ENCODE measurements at places on chromosomes 3 and 15. TPM values are rescaled to one million over a fixed set of nuclear protein-coding genes. Genes with fewer than 3 reads are reported as not detected.

ALG1L2 gene
- 0.66 TPM for total RNA-seq

PXK gene
- total RNA-seq = 64.7 TPM

GOLGA8G gene
- total RNA-seq = not detected

MCTP2 gene
- total RNA-seq = 67.2 TPM

MOBP gene
- total RNA-seq = not detected

GHSR gene
- total RNA-seq = not detected

SYNPR gene
- total RNA-seq = not detected

CCR8 gene
- 3.7 TPM for total RNA-seq

MORC1 gene
- total RNA-seq = not detected

CFAP91 gene
- 0.30 TPM for total RNA-seq

DNA sequence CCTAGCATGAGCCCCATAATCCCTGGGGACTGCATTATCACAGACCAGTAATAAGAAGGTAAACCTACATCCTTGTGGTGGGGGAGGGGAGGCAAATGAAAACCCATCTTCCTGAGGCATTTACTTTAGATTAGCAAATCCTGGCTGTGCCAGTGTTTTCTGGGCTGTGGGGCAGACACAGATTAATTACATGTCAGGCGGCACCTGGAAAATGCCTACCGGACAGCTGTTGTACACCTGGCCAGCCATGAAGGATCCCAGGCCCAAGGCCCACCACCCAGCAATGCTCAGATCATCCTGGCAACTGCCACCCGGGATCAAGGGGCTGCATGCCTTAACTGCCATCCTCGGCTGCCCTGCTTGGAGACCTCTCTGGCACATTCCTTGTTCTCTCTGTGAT, 59.1 kb upstream of the RASA2 start:
- H3K4me3 ChIP-seq = no peak overlapping the region
- H3K27me3 ChIP-seq = no peaks in the 10 kb centered on the region
- peaks cover 30% of the 10 kb centered on the region for H3K4me1 ChIP-seq
- no peak for DNase-seq

GRCh38 chr3:134464689-134465365, 21.0 kb downstream of the ANAPC13 start:
- peaks cover 15% of the 10 kb centered on the region for H3K27me3 ChIP-seq
- no peaks in the 10 kb centered on the region for H3K4me1 ChIP-seq
- H3K4me3 ChIP-seq = no peak overlapping the region
- DNase-seq = no peak

DNA sequence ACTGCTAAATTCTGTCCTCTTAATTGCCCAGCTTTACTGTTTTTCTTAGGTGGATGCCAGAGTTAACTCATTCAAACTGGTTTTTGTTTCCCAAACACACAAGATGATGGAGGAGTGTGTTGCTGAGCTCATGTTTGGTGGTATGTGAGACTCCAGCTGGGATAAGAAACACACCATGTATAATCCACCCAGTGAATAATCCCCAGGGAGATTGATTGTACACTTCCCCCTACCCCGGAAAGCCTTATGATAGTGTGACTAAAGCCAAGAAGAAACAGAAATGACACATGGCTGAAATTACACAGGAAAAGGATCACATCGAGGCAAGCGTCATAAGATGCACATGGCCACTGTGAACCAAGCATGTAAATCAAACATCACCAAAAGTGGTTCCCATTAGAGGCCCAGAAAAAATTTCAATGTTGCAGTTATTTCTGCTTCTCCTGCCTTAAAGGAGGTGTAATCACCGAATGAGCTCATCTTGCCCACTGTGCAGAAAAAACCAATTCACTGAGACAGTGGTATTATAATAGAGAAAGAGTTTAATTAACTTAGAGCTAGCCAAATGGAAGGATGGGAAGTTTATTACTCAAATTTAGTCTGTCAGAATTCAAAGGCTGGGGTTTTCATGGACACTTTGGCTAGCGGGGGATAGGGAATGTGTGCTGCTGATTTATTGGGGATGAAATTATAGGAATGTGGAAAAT, 56.7 kb upstream of the MAGI1 start:
- H3K27ac ChIP-seq = no peak overlapping the region
- no peak for DNase-seq
- no peaks in the 10 kb centered on the region for H3K4me1 ChIP-seq
- H3K4me3 ChIP-seq = no peak overlapping the region
- no peaks in the 10 kb centered on the region for H3K27me3 ChIP-seq

DNA sequence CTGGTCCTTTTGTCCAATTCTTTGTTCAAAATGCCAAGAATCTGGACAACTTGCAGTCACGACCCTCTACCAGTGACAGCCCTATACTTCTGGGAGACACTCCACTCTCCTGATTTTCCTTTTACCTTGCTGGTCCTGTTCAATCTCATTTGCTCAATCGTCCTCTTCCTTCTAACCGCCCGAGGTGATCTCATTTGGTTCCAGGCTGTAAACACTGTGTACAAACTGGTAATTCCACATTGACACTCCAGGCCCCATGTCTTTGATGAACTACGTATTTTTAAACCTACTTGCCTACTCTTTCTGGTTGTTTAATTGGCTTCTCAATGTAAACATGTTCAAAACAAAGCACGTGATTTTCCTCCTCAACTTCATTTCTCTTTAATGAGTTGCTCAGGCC, 23.7 kb upstream of the C3orf49 start:
- no peak for DNase-seq
- H3K4me1 ChIP-seq = no peaks in the 10 kb centered on the region
- peaks cover 7% of the 10 kb centered on the region for H3K27me3 ChIP-seq
- H3K36me3 ChIP-seq = no peaks in the 10 kb centered on the region
- no peak overlapping the region for H3K27ac ChIP-seq

DNA sequence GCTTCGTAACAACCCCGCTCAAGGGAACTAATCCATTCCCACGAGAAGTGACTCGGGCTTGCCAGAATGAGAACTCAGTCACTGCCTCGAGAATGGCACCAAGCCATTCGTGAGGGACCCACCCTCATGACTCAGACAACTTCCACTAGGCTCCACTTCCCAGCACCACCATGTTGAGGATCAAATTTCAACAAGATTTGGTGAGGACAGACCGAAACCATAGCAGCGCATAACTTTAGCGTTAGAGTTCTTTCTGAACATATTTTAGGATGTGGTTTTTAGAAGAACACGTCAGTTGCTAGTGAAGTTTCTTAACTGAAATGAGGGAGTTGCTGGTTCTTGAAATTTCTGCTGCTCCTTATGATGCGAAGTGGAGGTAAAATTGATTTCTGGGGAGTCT, 13.5 kb downstream of the PTPRG start:
- no peaks in the 10 kb centered on the region for H3K4me1 ChIP-seq
- no peaks in the 10 kb centered on the region for H3K27me3 ChIP-seq
- no peaks in the 10 kb centered on the region for H3K36me3 ChIP-seq
- H3K27ac ChIP-seq = no peak overlapping the region
- no peak for DNase-seq
- H3K4me3 ChIP-seq = no peak overlapping the region

- peak; percentile 22 for DNase-seq
- H3K36me3 ChIP-seq = no peaks in the 10 kb centered on the region
- H3K4me1 ChIP-seq = no peaks in the 10 kb centered on the region
These were observed 11.5 kb upstream of the GATA2 start for GRCh38 chr3:128504533-128504915.

GRCh38 chr3:124032311-124032880, 40.5 kb upstream of the ROPN1 start:
- H3K4me1 ChIP-seq = peaks cover 13% of the 10 kb centered on the region
- H3K36me3 ChIP-seq = no peaks in the 10 kb centered on the region
- no peak for DNase-seq

- no peak for DNase-seq
- H3K27ac ChIP-seq = no peak overlapping the region
- H3K27me3 ChIP-seq = no peaks in the 10 kb centered on the region
- H3K4me3 ChIP-seq = no peak overlapping the region
These were observed 429.3 kb downstream of the GRM7 start for GRCh38 chr3:7290077-7290825.

GRCh38 chr3:134697830-134698689, 47.2 kb upstream of the KY start:
- no peak for DNase-seq
- peaks cover 3% of the 10 kb centered on the region for H3K27me3 ChIP-seq
- no peaks in the 10 kb centered on the region for H3K36me3 ChIP-seq
- no peak overlapping the region for H3K27ac ChIP-seq
- no peaks in the 10 kb centered on the region for H3K4me1 ChIP-seq
- H3K4me3 ChIP-seq = no peak overlapping the region

DNA sequence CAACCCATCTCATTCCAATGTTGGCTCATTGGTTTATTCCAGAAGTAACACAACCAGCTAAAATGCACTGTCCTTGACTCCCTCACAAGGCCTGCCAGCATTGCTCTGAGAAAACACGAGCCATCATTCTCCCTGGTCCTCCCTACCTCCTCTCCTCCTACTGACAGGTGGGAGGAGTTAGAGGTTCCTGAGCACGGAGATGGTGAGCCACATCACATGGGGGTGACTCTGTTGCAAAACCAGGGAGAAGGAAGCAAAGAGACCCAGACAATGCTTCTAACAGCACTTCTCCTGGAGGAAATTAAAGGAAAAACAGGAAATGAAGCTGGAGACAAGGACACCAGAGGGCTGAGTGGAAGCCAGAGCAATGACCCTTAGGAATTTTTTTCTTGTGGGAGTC, 667.4 kb downstream of the NTRK3 start:
- H3K4me3 ChIP-seq = no peak overlapping the region
- DNase-seq = no peak
- H3K27me3 ChIP-seq = no peaks in the 10 kb centered on the region
- no peaks in the 10 kb centered on the region for H3K36me3 ChIP-seq
- peaks cover 4% of the 10 kb centered on the region for H3K4me1 ChIP-seq

- no peak overlapping the region for H3K27ac ChIP-seq
- DNase-seq = no peak
- no peaks in the 10 kb centered on the region for H3K4me1 ChIP-seq
- H3K4me3 ChIP-seq = no peak overlapping the region
These were observed 234.6 kb upstream of the BCHE start for GRCh38 chr3:166071831-166072230.

GRCh38 chr15:92184679-92185230, 208.9 kb upstream of the ST8SIA2 start:
- H3K4me1 ChIP-seq = peaks cover 4% of the 10 kb centered on the region
- no peak for DNase-seq
- H3K27ac ChIP-seq = no peak overlapping the region
- no peak overlapping the region for H3K4me3 ChIP-seq

DNA sequence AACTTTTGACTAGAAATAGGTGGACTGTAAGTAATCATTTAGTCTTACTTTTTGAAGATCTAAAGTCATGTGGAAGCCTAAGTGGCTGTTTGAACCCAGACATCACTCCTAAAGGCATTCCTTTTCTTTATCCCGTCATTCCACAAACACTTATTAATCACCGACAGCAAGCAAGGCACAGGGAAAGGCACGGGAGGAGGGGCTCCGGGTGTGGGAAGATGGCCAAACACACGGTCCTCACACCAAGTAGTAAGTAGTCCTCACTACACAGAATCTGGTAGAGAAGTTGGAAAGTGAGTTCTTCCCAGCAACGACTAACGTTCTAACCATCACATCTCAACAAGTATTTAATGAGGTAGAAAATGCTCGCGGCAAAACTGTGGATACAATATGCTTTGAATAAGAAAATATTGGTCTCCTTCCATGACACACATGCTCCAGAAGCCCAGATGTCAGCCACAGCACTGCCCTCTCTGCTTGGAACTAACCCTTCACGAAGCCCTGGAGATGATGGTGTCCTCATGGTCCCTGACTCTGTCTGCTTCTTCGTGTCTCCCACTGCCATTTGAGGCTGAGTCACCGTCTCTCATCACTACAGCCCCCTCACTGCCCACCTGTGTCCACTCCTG, 202.2 kb downstream of the OPA1 start:
- no peaks in the 10 kb centered on the region for H3K36me3 ChIP-seq
- no peak overlapping the region for H3K27ac ChIP-seq
- no peak overlapping the region for H3K4me3 ChIP-seq
- DNase-seq = no peak
- H3K4me1 ChIP-seq = no peaks in the 10 kb centered on the region

DNA sequence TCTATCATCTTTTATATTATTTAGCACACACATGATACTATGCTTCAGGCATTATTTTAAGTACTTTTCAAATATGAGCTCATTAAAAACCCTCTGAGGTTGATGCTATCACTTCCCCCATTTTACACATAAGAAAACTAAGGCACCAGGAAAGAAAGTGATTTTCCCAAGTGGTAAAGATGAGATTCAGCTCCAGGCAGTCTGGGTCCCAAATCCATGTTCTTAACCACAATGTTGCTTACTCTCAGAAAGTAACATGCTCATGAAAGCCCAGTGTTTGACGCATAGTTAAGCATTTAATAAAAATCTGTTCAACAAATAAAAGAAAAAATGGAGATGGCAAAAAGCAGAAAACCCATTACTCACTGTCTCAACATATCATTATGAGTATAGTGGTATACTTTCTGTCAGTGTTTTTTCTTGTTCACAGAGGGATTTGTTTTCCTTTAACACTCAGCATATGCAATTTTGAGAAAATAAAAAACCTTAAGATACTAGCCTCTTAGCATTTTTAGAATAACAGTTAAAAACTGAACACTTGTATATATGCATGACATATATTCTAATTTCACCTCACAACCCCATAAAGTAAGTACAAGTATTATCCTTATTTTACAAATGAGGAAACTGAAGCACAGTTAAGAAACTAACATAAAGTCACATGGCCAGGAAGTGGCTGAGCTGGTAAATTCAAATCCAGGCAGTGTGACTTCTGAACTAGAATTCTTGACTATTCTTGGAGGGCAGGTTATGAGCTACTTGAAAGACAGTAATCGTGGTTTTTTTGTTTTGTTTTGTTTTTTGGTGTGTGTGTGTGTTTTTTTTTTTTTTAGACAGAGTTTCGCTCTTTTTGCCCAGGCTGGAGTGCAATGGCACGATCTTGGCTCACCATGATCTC, 10.4 kb downstream of the PEAK1 start:
- peak overlapping the region; percentile 64 for H3K4me3 ChIP-seq
- no peaks in the 10 kb centered on the region for H3K27me3 ChIP-seq
- DNase-seq = peak; percentile 75
- H3K4me1 ChIP-seq = peaks cover 38% of the 10 kb centered on the region

- no peak overlapping the region for H3K27ac ChIP-seq
- no peak overlapping the region for H3K4me3 ChIP-seq
- H3K27me3 ChIP-seq = no peaks in the 10 kb centered on the region
These were observed 531.0 kb upstream of the NR2F2 start for GRCh38 chr15:95799286-95800200.

- no peak for DNase-seq
- H3K4me1 ChIP-seq = no peaks in the 10 kb centered on the region
- H3K27me3 ChIP-seq = peaks cover under 1% of the 10 kb centered on the region
- H3K4me3 ChIP-seq = no peak overlapping the region
- no peaks in the 10 kb centered on the region for H3K36me3 ChIP-seq
These were observed 928.9 kb upstream of the NR2F2 start for GRCh38 chr15:95401587-95401986.

Measured in activated CD8-positive, alpha-beta memory T cell treated with anti-CD3 and anti-CD28 coated beads, Interleukin-2, amount 10 ng/mL, durations not matched to agents 7 days and 5 days (primary cell).